CD4-positive, alpha-beta T cell treated with Interleukin-15 for 4 hours (primary cell): ENCODE measurements at places on chromosomes 1 and 21.

GRCh38 chr1:224433041-224433691 lies 1.4 kb downstream of the WDR26 start:
- peak; percentile 29 for DNase-seq

GRCh38 chr1:64699327-64699726 lies 45.5 kb upstream of the RAVER2 start:
- no peak for DNase-seq

DNA sequence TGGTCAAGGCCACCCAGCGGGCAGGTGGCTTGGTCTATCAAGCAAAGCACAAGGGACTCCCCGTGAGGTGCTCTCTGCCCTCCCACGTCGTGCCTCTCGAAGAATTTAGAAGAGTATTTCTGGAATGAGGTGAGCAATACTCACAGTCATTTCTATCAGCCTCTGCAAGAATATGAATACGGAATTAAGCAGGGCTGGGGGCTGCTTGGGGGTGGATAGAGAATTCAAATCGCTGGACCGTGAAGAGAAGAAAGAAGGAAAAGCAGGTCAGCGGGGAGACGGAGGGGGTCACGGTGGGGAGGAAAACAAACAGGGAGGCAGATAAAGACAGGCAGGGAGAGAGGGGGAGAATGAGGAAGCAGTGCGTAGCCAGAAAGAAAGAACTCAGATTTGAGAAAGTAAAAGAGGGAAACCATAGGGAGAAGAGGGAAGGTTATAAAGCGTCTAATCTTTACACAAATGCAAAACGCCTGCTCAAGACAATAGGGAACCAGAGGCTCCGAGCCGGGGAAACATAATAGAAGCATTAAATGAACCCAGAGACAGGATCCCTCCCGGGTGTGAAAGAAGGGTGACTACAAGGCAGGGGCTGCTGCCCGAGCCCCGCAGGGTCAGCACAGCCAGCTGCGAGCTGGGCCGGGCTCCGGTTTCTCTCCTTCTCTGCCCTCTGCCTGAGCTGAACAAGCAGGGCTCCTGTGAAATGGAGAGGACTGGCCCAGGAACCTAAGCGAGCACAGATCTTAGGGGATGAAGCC lies 2.1 kb upstream of the EDN2 start:
- no peak for DNase-seq

- DNase-seq: no peak
Observed at GRCh38 chr1:18723701-18724411, 93.2 kb downstream of the PAX7 start.
